ENCODE measurements at places on chromosomes 7 and 10.

DNA sequence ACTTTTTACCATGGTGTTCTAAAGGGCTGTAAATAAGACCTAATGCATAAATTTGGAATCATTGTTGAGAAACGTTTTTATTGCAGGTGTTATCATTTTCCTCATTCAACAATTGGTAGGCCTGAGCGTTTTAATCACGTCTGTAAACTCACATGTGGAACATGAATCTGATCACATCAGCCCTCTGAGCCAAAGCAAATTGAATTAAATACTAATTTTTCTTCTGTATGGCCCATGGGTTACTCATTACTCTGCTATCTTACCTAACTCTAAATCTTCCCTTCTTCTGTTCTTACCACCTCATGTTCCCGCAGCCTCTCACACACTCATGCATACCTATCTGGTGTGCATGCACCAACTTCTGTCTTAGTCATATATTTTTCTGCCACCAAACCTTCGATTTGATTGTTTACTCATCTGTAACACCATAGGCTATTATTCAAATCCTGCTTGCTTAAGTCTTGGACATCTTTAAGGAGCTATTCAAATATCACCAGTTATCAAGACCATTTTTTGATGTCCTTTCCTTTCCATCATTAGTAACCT lies 82.3 kb downstream of the NXPH1 start:
- no peak for DNase-seq

- DNase-seq = no peak
Observed at GRCh38 chr7:336810-337566, 47.0 kb downstream of the FOXL3 start.

GRCh38 chr7:24743471-24743870 lies 13.8 kb downstream of the GSDME start:
- DNase-seq = no peak

- DNase-seq = no peak
Observed at GRCh38 chr10:29607576-29607975, 27.2 kb downstream of the SVIL start.

GRCh38 chr10:74888962-74889661 lies 62.7 kb downstream of the KAT6B start:
- DNase-seq = no peak

Measured in NCI-H2081 treated with DMSO at 0.1 percent for 48 hours (cell line).